ENCODE measurements at places on chromosomes 1 and 21. TPM values are rescaled to one million over a fixed set of nuclear protein-coding genes. Genes with fewer than 3 reads are reported as not detected.

SLC27A3 gene
- 29.0 TPM for total RNA-seq

- no peak for DNase-seq
Measured at GRCh38 chr1:106969731-106970130, 86.7 kb upstream of the PRMT6 start.

GRCh38 chr1:178594133-178594532 is 81.2 kb downstream of the TEX35 start:
- DNase-seq = no peak

- DNase-seq = no peak
Measured at GRCh38 chr1:178266113-178266512, 172.2 kb downstream of the RASAL2 start.

DNA sequence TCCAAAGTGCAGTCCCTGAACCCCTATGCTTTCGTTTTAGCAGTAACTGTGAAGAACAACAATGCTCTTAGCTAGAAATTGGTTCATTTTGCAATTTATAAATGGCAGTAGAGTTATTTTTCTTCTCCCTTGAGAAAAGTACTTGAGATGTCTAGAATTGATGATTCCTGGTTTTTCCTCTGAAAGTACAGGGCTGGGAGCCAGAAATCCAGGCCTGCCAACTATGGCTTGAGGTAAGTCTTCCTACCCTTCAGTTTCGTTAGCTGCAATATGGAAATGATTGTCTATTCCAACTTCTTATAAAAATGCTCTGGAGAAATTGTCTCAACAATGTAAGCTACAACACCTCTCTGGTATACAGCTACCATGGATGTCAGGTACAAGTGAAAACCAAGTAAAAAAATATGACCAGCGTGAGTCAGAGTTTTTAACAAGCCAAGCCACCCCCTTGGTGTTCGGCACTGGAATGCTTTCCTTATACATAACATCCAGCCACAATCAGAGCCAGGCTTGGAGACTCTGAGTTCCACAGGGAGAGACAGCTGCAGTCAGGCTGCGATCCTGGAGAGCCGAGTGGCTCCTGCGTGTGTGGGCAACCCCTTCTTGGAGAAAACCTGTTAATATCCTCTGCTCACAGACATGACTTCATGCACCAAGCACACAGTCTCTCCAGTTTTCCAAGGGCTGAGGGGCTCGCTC is 22.0 kb downstream of the TSPAN2 start:
- DNase-seq = peak; percentile 30

SH2D2A gene
- total RNA-seq = 0.33 TPM

DNA sequence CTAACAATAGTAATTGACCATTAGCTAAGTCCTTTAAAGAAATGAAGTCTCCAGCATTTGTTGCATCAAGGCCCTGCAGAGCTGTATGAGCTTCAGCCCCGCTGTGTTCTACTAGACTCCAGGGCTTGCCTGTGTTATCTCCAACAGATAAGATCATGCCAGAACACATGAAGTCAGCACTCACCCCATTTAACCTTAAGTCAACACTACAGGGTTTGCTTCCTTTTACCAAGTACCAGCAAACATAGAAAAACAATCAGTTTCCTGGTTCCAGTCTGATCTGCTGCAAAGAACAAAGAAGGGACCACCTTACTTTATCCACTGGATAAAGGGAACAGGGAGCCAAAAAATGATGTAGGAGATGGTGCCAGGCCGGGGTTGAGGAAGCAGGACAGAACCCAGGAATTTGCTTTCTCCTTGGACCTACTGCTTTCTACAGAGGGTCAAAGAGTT is 41.3 kb upstream of the ENAH start:
- no peak for DNase-seq

LMNA gene
- total RNA-seq = 78.4 TPM

DNA sequence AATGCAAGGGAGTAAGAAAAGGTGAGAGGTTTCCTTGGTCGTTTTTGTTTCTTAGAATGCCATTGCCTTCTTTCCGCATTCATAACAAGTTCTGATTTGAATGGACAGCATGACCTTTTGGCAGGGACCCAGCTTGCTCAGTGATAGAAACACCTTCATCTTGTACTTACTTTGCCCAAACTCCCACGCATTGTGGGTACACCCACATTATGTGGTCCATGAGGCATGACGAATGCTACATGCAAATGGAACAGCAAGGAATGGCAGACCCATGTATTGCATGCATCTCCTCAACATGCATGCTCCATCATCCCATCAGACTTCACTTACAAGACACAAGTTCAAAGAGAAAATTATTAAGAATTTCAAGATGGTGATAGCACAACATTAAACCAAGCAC is 102.8 kb downstream of the CDC7 start:
- no peak for DNase-seq

DNA sequence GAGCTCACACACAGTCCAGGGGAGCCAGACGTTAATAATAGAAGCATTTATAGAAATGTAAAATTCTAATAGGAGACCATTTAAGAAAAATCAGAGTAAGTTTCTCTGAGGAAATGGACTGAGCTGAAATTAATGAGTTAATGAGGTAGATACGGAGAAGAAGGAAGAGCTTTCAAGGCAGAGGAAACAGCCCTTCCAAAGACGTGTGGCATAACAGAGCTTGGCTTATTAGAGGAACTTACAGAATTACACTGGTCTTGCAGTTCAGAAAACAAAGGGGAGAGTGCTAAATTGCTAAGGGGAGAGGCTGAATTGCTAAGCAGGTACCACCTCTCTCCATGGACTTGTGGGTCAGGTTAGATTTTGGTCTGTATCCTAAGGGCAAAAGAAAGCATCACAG is 8.2 kb upstream of the PIGK start:
- DNase-seq = no peak

GRCh38 chr1:182175361-182175931 is 113.9 kb upstream of the ZNF648 start:
- no peak for DNase-seq

RGS8 gene
- total RNA-seq = 6.8 TPM

DNA sequence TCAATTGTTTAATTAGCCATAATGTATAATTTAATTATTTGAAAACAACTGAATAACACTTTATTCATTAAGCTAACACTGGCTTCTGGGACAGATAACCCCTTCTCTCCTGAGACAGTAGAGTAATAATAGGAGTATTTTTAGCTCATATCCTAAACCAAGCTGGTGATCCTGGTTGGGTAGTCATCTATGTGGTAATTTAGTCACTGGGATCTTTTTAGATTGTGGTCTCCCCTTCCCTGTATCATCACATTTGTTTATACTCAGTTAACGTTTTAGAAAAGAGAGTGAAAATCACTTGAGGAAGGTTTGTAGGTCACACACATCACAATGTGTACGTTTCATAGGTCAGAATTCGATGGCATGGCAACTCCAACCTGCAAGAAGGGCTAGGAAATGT is 1356.6 kb upstream of the ADGRL2 start:
- no peak for DNase-seq

DNA sequence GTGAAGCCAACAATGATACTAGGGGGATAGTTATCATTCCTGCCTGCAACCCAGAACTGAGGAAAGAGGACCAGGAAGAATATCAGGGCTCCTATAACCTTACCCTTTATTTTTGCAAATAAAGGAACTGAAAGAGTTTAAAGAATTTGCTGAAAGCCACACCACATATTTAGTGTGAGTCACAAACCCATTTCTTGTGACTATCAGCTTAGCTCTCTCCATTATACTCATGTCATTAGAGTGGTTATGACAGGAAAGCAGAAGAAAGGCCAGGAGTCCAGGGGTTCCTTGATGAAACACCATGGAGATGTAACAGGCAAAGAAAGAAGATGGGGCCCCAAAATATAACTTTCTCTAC is 141.1 kb upstream of the SAMSN1 start:
- no peak for DNase-seq

DNA sequence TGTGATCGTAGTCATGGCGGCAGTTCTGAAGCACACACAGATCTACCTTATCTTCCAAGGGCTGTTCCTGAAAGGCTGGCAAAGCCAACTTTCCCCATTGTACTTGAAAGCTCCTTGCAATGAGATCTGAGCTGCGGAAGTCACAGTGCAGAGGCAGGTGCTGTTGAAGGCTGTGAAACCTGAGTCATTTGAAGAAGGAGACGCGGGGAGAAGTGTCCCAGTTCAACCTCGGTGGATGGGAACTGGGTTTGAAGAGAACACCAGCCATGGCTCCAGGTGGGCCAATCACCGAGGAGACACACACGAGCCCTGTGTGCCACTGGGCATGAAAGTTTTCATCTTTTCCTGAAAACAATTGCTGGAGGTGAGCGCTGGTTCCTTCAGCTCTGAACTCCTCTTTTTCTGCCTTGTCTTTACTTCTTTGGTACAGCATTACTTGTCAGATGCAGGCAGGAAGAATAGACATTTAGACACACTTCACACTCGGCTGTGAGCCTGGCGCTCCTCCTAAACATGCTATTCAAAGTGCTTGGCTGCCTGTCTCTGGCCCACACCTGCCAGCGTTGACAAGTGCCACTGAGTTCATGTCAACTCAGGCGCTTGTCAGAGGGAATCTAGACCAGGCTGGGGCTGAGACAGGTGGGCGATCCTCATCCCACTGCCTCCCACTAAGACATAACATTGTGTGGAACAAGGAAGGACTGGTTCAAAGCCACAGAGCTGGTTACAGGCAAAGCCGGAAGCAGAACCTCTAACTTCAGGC is 25.7 kb upstream of the PDE9A start:
- no peak for DNase-seq

DNA sequence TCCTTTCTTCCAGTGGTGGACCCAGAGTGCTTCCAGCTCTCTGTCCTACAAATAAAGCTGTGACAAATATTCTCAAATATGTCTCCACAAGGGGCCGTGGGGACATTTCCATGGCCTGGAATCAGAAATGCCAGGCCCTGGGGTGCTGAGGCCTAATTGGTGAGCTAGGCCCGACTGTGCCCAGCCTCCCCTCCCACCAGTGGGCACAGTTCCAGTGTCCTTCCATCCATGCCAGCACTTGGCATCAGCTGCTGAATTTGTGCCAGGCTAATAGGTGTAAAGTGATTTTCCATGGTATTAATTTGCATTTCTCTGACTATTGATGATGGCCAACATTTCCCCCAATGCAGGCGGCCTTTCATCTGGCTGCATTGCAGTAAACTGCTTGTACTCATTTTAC is 48.5 kb upstream of the B3GALT5 start:
- peak; percentile 93 for DNase-seq

LCK gene
- total RNA-seq = 0.50 TPM

KRTAP21-2 gene
- total RNA-seq = not detected

- DNase-seq = peak; percentile 89
Measured at GRCh38 chr1:37553927-37554808, at the start of gene SNIP1. SNIP1 (minus strand) TSS chr1:37554293; CDS start chr1:37554229, 64 bp downstream.

DNA sequence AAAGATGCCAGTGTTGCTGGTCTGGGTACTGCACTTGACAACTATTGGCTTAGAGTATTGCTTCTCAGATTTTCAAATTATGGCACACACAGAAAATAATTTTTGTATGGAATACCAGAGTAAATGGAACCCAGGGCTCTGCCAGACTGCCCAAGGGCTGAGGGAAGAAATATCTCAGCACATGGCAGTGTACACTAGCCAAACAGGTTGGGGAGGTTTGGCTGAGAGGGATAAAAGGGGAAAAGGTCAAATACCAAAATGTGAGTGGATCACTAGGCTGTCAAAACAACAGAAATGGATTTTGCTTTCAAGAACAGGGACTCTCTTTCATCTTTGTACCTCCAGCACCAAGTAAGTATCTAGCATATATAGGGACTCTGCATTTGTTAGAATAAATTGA is 3.0 kb upstream of the RGS8 start:
- DNase-seq = no peak

Data from spinal cord (tissue), 10 donors.